ENCODE measurements at places on chromosomes 11 and 22.
A peak's percentile ranks its signal among the peaks of the same experiment; 100 is the strongest.

- no peak for DNase-seq
These were observed 24.7 kb downstream of the LUZP2 start for GRCh38 chr11:24521601-24522000.

- DNase-seq = no peak
These were observed 224.0 kb upstream of the ISX start for GRCh38 chr22:34841911-34842310.

DNA sequence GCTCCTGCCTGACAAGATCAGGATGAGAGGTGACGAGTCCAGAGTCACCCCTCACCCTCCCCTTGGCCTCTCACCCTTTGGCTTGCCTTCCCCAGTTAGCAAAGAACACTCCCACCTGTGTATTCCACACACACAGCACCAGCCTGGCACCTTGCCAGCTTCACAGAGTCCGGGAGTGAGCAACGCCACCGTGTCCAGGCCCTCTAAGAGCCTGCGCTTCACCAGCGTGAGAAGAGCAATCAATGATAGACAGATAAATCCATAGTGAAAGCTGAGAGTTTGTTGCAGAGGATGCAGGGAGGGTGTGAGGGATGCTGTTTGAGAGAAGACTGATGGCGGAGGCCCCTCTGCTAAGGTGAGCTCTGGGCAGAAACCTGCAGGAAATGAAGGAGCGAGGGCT is 404.5 kb downstream of the LARGE1 start:
- DNase-seq = no peak

DNA sequence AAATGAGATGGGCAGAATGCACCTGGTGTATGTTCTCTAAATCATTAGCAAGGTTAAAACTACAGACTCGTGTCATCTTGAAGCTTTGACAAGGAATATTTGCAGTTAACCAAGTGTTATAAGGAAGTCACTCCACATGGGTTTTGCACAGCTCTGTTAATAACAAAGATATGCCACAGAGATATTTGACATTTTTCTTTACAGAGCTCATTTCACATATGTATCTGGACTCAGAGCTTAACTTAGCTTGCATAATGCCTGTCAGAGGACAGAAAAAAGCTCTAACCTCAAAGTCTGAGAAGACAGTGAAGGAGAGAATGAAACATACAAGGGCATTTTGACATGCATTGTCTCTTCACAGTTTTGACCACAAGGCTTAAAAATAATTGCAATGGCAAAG is 105.5 kb downstream of the C11orf87 start:
- DNase-seq = no peak

DNA sequence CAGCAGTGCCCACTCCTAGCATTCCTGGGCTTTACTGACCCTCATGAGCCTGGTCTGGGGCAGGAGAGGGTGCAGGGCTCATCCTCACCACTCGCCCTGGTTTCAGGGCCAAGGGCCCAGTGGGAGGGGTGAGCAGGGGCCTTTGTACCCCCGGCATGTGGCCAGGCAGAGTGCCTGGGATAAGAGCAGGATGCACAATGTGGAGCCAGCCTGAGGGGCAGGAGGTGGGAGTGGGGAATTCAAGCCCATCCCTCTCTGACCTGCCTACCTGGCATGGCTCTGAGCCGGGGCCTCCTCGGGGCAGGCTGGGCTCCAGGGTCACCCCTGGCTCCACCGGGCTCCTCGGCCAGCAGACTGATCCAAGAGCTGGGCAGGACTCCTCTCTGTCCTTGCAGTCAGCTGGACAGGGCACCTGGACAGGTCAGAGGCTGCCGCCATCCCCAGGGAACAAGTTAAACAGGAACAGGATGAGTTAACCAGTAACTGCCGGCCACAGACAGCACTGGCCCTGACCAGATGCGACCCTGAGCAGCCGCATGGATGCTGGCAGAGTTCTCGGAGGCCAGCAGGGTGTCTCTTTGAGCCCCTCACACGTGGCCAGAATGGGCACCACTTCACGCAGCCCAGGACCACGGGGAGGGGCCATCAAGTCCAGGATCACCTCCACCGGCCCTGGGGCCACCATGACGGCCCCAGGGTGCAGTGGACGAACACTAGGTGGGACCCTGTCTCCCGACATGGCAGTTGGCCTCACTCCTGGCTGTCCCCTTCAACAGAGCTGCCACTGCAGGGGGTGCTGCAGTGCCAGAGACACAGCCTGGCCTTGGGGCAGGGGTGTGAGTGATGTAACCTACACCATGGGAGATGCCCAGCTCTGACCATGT is 5.0 kb downstream of the SIGIRR start:
- no peak for DNase-seq

- no peak for DNase-seq
These were observed 26.8 kb downstream of the WBP2NL start for GRCh38 chr22:42025421-42025820.

GRCh38 chr22:21940521-21940920 is 12.1 kb downstream of the PPM1F start:
- DNase-seq = no peak

DNA sequence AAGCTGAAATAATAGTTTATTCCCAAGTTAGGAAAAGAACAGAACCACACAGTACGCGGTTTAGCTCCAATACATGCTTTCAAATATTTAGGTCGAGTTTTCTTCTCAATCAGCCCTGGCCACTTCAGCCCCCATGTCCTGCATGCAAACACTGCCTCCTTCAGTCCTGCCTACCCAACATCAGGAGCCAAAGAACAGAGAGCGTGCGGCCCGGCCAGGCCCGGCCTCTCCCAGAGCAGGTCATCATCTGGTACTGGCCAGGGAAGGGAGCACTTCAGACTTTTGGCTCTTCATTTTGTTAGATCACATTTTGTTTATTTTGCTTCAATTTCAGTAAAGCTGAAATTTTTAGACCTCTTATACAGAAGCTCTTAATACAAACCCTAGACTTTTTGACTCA is 6.7 kb downstream of the BRD1 start:
- DNase-seq = no peak

GRCh38 chr11:17878743-17879142 is 134.1 kb downstream of the SERGEF start:
- no peak for DNase-seq

GRCh38 chr11:119759324-119759723 is 30.3 kb upstream of the NECTIN1 start:
- peak; percentile 36 for DNase-seq

- DNase-seq = no peak
These were observed 8.6 kb upstream of the GTSE1 start for GRCh38 chr22:46287873-46288751.

GRCh38 chr11:74418509-74418895 is 20.3 kb upstream of the PGM2L1 start:
- peak; percentile 57 for DNase-seq

DNA sequence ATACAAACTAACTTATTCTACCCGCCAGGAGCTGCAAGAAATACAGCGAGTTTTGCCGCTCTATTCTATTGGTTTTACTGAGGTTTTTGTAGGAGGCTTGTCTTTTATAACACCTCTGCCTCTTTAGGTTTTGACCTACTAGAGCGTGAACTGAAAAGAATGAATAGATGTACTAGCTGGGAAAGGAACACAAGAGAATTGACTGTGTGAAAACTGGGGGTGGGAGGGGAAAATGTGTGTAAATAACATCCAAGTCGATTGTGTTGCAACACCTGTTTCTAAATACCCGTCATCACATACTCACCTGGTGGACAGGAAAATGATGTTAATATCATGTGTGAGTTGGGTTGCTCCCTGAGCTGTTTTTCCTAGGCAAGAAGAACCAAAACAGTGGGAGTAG is 12.9 kb upstream of the JHY start:
- DNase-seq = no peak

DNA sequence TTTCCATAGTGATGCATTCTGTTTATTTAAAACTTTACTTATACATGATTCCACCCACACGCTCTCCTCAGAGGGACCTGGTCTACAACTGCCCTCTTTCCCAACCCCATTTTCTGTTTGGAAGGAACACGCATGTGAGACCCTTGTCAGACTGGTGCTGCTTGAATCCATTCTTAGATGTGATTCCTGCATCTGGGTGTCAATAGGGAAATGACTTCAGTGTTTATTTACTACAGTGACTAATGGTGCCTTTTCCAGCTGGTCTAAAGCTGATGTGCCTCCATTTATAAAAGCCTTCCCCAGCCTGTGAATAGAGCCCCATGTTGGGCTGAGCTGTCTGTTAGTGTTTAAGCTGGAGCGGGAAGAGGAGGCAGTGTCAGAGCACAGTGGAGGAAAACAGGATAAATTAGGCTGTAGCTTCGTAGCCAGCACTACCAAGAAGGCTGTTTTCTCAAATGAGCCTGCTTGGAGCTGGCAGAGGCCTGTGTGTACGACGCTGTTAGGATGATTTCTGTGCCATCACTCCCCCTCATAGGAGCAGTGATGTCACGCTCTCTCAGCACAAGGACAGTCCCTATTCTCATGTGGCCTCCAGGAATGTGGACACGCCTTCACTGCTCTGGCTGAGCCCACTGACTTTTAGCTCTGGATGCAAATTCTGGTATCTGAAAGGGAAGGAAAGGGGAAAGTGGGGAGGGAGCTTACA is 18.9 kb upstream of the C11orf96 start:
- DNase-seq = no peak

GRCh38 chr11:93574638-93575220 is 31.5 kb upstream of the SMCO4 start:
- DNase-seq = no peak

GRCh38 chr11:9701799-9702198 is 37.9 kb downstream of the SWAP70 start:
- DNase-seq = no peak

- no peak for DNase-seq
These were observed 23.9 kb downstream of the LRFN4 start for GRCh38 chr11:66880496-66881450.

- DNase-seq = no peak
These were observed 122.2 kb downstream of the DDX10 start for GRCh38 chr11:108787105-108787504.

GRCh38 chr22:27501191-27501936 is 300.2 kb downstream of the MN1 start:
- DNase-seq = no peak

DNA sequence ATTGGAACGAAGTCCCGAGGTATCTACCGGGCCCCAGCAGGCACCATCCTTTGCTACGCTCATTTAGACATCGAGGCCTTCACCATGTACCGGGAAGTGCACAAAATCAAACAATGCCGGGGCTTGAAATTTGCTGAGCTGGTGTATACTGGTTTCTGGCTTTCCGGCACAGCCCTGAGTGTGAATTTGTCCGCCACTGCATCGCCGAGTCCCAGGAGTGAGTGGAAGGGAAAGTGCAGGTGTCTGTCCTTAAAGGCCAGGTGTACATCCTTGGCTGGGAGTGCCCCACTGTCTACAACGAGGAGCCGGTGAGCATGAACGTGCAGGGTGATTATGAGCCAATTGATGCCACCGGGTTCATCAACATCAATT is 158.8 kb upstream of the GUCY1A2 start:
- DNase-seq = no peak

GRCh38 chr22:21943571-21944448 is 8.8 kb downstream of the PPM1F start:
- DNase-seq = no peak

DNA sequence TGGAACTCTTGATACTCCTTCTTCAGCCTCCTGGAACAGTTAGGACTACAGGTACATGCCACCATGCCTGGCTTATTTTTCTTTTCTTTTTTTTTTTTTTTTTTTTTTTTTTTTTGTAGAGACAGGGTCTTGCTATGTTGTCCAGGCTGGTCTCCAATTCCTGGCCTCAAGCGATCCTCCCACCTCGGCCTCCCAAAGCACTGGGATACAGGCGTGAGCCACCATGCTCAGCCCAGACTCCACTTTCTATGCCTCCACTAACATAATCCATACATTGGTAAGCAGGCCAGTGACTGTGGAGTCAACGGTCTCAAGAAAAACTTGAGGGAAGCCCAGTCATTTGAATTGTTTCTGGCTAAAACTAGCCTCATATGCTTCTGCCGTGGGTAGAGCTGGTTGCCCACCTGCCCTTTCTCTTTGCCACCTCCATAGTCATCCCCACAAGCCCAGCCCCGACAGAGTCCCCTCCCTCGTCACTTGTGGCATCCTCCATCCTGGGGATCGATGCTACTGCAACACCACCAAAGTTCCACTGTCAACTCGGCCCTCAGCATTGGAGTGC is 2.4 kb downstream of the SCN2B start:
- no peak for DNase-seq

GRCh38 chr11:2542406-2542805 is 97.6 kb downstream of the KCNQ1 start:
- DNase-seq = no peak

- no peak for DNase-seq
These were observed 288.5 kb downstream of the NTM start for GRCh38 chr11:131658952-131659351.

DNA sequence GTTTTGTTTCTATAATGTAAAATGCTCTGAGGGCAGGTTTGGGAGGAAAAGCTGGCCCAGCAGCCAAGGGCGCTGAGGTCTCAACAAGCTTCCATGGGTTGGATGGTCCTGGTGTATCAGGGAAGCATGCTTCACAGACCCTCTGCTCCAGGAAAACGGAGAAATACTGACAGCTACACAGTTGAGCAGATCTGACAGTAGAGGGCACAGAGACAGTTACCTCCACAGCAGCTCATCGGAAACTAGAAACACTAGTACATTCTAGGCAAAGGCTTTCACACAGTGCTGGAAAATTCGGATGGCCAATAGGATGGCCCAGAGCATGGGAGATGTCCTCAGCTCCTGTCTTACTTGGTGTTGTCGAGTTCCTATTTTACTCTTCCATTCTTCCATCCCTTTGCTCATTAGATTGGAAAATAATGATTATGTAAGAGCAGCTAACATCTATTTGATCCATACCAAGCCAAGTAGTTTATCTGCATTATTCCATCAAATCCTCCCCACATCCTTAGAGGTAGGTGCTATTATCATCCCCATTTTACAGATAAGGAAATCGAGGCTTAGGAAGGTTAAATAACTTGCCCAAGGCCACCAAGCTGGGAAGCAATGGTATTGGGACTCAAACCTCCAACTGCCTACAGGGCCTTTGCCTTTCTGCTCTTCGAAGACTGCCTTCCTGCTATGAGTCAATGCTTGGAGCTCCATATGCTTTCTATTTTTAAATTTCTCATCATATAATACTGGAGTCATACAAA is 28.3 kb downstream of the LMO2 start:
- no peak for DNase-seq

- DNase-seq = no peak
These were observed 8.6 kb downstream of the TBCEL start for GRCh38 chr11:121032546-121032945.

GRCh38 chr11:7270233-7270865 is 18.6 kb downstream of the SYT9 start:
- no peak for DNase-seq

- no peak for DNase-seq
These were observed 111.9 kb downstream of the MRTFA start for GRCh38 chr22:40524392-40525249.

- peak; percentile 23 for DNase-seq
These were observed 15.4 kb upstream of the SOX10 start for GRCh38 chr22:37999640-38000272.
